ENCODE measurements at places on chromosomes 2 and 18.

DNA sequence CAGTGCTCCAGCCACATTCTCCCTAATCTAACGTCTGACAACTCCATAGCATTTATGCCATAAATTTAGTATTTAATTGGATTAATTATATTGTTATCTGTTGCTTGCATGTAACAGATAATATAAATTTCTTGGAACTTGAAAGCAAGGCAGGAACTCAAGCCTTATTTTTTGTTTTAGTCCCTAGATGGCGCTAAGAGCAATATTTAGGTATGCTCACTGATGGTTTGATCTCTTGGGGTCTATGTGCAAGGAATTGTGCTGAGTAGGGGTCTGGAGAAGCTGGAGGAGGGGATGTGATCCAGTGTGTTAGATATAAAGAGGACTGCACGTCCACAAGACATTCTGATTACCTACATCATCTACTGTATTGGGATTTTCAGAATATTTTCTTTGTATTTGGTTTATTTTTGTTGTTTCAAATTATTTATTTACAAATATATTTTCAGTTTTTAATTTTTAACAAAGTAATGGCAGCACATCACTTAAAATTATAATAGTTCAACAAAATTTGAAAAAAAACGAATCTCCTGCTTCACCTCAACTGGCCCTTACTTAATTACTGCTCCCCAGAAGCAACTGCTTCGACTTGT is 32.8 kb downstream of the KATNAL2 start:
- peak; percentile 11 for DNase-seq

DNA sequence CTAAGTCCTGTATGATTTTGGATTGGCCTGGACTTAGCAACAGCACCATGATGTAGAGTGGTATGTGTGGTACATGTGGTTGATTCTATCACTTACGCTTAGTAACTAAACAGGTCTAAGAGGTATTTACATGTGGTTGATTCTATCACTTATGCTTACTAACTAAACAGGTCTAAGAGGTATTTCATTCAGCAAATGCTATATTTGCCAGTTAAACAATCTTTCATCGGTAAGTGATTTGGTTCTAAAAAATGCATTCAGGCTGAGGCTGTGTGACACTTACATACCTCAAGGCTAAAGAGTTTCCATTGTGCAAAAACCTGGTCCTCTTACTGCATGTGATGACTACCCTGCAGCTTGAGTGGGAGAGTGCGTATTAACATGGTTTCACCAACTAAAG is 13.1 kb downstream of the EIF4E2 start:
- no peak for DNase-seq

DNA sequence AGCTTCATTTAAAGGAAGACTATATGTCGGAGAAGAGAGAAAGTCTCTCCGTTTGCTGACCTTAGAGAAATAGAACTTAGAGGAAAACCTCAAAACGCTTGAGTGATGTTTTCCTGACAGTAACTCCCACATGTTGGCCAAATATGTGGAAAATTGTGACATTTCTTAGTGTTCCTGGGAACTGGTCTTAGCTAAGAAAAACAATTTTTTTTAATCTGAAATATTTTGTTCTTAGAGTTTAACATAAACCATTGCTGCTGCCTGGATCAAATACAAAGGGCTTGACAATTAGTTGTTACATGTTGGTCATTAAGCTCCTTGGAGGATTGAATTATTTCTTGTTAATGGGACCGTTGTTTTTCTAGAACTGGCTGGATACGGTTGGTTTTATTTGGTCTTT is 16.3 kb downstream of the DYNC2LI1 start:
- DNase-seq = no peak

- DNase-seq = peak; percentile 57
Measured at GRCh38 chr2:44169155-44169898, 652 bp downstream of the PPM1B start.

DNA sequence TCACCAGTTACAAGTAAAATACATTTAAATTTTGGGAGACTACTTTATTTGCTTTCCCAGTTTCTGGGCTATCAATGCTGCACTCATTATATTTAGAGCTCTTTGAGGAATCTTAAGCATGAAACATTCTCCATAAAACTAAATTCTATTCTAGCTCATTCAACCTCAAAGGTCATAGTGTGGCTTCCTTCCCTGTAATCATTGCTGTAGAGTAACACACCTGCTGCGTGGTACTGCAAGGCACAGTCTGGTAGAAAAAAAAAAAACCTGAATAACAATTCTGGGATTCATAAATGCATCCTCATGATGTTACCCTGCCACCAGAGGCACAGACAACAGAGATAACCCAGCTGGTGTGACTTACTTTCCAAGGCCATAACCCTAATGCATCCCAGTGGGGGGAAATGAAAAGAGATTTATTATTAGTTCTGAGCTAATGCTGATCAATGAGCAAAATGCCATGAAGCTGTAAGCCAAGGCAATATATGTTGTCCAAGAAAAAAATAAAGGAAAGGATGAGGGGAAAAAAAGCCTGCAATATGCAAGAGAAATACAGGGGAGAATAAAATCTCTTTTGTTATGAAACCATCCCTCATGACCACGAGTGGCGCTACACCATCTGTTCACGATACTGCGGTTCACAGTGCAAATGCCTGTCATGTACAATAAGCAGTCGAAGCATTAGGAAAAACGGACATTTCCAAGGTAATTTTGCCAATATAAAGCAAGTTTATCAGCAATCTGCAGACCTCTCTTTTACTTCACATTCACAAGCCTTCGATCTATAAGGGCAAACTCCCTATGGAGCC is 1481.6 kb upstream of the PIK3C3 start:
- no peak for DNase-seq

DNA sequence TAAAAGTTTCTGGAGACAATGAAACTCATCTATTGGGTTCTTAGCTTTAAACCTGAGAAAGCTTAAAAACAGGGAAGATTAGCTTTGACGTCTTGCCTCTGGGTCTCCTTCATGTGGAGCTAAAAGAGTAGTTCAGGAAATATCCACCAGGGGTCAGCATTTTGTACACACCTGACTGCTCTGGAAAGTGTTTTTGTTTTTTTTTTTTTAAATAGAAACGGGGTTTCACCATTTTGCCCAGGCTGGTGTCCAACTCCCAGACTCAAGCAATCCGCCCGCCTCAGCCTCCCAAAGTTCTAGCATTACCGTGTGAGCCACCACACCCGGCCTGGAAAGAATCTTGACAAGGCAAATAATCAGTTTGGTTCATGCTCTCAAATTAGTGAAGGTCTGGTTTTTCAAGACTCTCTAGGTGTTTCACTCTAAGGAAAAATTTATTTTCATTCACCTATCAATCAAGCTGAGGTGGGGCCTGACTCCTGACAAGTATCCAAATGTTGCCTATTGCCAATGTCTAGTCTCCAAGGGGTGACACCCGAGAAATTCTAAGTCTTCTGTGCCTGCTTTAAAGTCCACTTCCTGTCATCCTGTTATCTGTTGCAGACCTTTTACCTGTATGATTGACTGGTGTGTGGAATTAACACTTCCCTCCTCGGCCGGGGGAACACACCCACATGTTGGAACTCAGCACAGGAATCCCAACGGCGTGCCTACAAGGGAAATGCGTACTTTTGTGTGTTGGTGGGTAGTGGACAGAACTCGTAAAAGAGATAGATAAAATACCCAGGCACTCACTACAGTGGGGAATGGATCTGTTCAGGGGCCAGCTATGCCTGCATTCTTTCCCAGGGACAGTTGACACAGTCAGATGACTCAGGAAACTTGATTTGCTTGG is 11.3 kb downstream of the IL1RN start:
- peak; percentile 83 for DNase-seq

GRCh38 chr2:52145005-52145404 is 1113.1 kb upstream of the NRXN1 start:
- DNase-seq = no peak

DNA sequence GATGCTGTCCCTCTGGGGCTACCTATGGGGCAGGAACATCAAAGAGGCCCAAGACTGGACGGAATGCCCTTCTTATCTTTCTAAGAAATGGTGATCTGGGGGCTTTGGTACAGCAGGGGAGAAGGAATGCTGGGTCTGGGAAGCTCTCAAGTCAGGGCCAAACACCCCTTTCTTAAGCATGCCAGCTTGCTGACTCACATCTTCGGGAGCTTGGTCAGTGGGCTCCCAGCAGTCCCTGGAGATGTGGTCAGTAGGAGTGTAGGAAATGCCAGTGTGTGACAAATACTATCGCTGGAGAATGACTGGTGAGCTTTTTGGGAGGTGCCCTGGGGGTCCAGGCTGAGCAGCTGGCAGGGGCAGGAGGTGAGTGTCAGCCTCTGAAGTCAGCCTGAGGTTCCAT is 105.0 kb upstream of the CDC42EP3 start:
- DNase-seq = no peak

- no peak for DNase-seq
Measured at GRCh38 chr2:11027195-11027594, 115.5 kb downstream of the KCNF1 start.

- no peak for DNase-seq
Measured at GRCh38 chr2:25473131-25473530, 131.4 kb upstream of the DNMT3A start.

DNA sequence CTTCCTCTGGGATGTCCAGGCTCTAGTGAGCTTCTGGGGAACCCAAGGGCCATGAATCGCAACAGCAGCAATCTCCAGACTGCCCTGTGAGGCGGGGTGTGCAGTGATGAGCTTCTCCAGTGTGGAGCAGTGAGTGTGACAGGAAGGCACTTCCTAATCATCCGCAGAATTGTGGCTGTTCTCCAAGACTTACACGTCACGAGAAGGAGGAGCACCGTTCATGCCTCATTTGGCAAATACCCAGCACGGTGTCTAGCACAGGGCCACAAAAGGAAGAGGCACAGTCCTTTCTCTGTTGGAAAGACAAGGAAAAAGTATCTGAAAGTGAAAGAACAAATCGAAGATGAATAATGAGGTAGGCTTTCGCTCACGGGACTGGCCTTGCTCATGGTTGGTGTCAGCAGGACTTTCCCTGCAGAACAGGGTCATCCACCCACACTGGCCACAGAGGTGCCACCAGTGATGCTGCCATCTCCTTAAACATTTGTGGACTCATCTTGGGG is 125.1 kb upstream of the HAAO start:
- DNase-seq = no peak

GRCh38 chr18:63207143-63207790 is 112.3 kb downstream of the BCL2 start:
- no peak for DNase-seq

- DNase-seq = no peak
Measured at GRCh38 chr2:66840321-66841002, 405.5 kb downstream of the MEIS1 start.

DNA sequence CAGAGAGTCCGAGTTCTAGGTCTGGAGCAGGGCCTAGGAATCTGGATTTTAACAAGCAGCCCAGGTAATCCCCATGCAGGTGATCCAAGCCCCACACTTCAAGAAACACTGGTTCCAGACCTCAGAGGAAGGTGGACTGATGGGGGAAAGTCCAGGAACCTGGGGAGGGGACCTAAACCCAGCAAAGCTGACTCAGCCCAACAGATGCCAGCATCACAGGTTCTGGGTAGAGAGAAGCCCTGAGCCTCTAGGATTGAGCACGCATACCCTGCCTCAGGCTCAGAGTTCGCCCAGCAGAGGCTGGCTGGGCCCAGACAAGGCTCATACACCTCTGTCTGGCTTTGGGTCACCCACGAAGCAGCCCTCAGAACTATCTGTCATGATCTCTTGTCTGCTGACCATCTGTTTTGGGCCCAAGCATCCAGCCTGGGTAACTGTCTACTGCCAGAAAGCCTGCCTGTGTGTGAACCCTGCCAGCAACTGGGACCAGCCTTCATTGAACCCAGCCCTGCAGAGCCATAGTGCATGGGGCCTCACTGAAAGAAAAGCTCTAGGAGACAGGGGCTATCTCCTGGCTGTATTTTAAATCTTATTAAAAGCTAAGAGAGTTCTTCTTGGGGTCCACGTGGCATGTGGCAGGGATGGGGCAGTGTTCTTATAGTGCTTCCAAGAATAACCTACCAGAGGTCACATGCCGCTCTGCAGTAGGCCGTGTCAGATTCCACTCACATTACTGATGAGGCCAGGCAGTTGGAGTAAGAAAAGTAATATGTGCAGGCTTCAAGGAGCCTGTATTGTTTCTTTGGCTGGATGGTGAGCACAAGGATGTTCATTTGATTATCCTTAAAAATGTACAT is 7.4 kb downstream of the TMEM127 start:
- DNase-seq = no peak

DNA sequence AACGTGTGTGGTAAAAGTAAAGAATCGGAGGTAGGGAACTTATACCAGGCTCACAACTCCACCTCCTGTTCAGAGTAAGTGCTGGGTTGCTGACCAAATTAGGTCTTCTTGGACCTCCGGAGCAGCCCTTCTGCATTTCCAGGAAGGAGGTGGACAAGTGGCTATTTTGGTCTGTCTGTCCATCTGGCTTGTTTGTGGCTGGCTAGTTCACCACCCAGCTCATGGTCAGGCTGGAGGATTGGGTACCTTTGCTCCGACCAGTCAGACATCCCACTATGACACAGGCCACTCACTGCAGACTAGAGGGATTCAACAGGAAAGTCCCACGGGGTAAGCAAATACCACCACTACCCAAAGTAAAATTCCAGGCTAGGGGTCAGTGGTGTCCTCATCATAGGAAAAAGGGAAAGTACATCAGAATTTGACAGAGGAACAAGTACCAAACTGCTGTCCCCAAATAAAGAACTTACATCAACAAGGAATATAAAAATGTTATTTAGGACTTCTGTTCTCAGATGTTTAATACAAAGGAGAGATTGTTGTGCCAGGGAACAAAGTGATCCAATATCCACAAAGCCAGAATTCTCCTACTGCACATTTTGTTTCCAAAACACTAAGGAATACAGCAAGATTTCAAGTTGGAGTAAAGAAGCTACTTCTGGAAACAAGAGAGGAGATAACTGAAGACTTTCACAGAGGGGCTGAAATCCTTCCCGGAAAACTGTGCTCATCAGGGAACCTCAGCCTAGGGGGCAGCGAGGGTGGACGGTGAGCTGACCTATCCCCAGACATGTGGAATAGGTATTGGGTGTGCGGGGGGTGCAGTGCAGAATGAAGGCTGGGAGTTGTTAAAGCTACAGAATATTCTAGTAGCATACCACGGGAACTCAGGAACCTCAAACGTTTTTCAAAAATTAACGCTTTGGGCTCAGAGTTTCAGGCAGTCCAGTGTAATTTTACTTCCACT is 56.9 kb downstream of the BCL2 start:
- no peak for DNase-seq

- no peak for DNase-seq
Measured at GRCh38 chr2:235271936-235272335, 221.9 kb upstream of the AGAP1 start.

- no peak for DNase-seq
Measured at GRCh38 chr18:32086881-32087280, 4.8 kb upstream of the RNF138 start.

GRCh38 chr2:3403587-3404334 is 24.3 kb downstream of the TRAPPC12 start:
- DNase-seq = no peak

DNA sequence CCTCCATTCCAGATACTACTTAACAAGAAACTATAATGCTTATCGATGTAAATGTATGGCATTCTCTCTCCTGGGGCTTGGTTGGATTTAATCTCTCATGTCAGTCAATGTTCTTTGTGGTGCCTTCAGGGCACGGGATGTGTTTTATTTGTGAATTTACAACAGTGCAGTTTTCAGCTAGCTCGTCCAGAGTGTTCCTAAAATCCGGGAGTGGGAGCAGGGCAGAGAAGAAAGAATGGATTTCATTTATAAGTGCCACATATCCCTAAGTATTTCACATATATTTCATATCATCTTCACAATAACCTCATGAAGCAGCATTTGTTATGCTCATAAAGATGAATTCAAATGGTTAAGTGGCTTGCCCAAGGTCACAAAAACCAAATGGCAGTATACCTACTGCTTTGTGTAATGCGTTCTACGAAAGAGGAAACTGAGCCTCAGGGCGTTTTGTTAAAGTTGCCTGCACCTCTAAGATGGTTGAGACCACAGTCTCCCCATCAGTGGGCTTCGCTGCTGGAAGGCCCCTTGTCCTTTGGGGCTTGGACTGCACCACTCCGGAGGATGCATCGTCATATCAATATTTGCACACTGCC is 134.7 kb upstream of the MGAT5 start:
- no peak for DNase-seq

All from activated CD4-positive, alpha-beta T cell treated with anti-CD3 and anti-CD28 coated beads, Interleukin-2, amount 50 U/mL, for 16 hours (primary cell).